ENCODE measurements at places on chromosomes 6 and 20. TPM values are rescaled to one million over a fixed set of nuclear protein-coding genes. Genes with fewer than 3 reads are reported as not detected.

TINAG gene
- not detected for polyA plus RNA-seq

DNA sequence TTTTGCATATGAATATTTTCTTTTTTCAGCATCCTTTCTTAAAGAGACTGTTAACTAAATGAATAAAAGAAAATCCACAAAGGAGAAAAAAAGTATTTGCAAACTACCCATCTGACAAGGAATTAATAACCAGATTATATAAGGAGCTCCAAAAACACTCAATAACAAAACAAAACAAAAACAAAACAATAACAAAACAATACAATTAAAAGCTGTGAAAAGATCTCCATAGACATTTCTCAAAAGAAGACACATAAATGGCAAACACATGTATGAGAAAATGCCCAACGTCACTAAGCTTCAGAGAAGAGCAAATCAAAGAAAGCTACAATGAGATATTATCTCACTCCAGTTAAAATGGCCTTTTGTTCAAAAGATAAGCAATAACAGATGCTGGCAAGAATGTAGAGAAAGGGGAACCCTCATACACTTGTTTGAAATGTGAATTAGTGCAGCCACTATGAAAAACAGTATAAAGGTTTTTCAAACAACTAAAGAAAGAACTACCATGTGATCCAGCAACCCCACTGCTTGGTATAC, 1310.0 kb upstream of the EYS start:
- no peak for DNase-seq
- no peaks in the 10 kb centered on the region for H3K36me3 ChIP-seq
- no peak overlapping the region for H3K4me3 ChIP-seq
- H3K27ac ChIP-seq, result no peak overlapping the region
- H3K27me3 ChIP-seq, result no peaks in the 10 kb centered on the region

DNA sequence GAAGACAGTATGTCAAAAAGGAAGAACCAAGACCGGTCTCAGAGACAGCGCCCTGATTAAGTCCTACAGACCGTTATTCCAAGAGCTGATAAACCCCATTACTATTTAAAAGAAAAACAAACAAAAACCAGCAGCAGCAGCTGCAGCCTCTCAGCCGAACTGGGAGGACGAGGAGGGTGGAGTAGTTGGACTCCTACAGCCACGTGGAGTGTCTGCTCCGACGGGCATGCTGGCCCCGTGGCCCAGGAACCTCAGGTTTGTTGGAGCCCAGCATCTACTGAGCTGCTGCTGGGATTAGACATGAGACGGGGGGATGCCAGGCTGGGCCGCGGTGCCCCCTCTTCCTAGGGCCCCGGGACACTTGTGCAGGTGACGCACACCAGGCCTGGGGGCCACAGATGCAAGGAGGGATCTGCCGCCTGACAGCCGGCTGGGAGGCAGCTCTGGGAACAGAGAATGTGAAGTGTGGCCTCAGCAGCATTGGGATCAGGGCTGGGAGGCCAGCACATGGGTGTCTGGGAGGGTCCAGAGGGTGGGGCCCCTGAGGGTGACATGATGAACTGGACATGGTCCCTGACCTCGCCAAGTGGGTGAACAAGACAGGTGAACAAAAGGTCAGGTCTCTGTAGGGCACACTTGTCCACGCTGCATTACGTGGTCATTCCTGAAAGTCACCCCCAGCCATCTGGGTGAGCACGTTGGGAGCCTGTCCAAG, 2.9 kb upstream of the ZBTB46 start:
- H3K4me1 ChIP-seq, result peaks cover 12% of the 10 kb centered on the region
- peak overlapping the region; percentile 14 for H3K27ac ChIP-seq
- no peak overlapping the region for H3K4me3 ChIP-seq
- H3K27me3 ChIP-seq, result peaks cover 7% of the 10 kb centered on the region

PLN gene
- 1.3 TPM for polyA plus RNA-seq

GRCh38 chr20:16106191-16106849, 466.9 kb downstream of the KIF16B start:
- H3K36me3 ChIP-seq, result no peaks in the 10 kb centered on the region
- H3K4me3 ChIP-seq, result no peak overlapping the region
- H3K27me3 ChIP-seq, result no peaks in the 10 kb centered on the region
- H3K4me1 ChIP-seq, result no peaks in the 10 kb centered on the region

All from fibroblast of lung (primary cell).